ENCODE measurements at places on chromosomes 1 and 21.

DNA sequence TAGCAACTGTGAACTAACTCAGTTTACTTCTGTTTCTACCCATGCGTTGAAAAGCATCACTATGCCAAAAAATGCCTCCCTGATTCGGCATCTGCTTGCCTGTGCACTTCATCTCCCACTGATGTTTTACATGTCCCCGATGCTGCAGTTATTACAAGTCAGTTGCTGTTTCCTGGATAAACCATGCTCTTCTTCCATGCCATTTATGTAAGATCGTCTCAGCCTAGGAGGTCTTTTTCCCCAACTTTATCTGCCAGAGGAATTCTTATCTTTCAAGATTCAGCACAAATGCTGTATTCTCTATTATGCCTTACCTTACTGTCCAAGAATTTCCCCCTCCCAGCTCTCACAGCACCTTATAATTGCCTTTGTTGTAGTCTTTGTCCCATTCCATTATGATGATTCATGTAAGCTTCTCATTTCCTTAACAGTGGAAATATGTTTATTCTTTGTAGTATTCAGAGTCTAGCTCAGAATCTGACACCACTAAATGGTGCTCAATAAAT lies 30.0 kb downstream of the PRKACB start:
- peak; percentile 66 for DNase-seq

GRCh38 chr1:223261914-223262313 lies 102.1 kb downstream of the SUSD4 start:
- DNase-seq = no peak

DNA sequence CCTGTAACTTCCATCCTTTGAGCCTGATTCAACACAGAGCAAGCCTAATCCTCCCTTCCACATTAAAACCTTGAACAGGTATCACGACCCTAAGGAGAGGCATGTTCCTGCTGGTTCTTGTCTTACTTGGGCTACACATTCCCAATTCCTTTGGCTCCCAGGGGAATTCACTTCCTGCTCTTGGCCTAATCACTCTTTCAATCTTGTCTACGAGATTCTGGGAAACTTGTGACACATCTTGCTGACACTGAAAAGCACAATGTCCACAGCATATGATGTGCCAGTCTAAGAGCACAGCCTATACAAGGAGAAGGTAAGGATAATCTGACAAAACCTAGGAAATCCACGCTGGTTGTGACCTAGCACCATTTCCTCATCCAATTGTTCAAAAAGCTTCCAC lies 163.9 kb downstream of the GABPA start:
- DNase-seq = no peak

- no peak for DNase-seq
Measured at GRCh38 chr1:100882698-100883097, 11.9 kb downstream of the EXTL2 start.

GRCh38 chr1:113088972-113089371 lies 16.0 kb downstream of the LRIG2 start:
- no peak for DNase-seq

- peak; percentile 82 for DNase-seq
Measured at GRCh38 chr1:56578963-56579875, at the start of gene PLPP3. Gene PLPP3, minus strand, starts transcription at chr1:56579563. Its CDS starts 547 bp downstream, at chr1:56579016.

- peak; percentile 42 for DNase-seq
Measured at GRCh38 chr1:9397997-9398526, 105.4 kb downstream of the SPSB1 start.

DNA sequence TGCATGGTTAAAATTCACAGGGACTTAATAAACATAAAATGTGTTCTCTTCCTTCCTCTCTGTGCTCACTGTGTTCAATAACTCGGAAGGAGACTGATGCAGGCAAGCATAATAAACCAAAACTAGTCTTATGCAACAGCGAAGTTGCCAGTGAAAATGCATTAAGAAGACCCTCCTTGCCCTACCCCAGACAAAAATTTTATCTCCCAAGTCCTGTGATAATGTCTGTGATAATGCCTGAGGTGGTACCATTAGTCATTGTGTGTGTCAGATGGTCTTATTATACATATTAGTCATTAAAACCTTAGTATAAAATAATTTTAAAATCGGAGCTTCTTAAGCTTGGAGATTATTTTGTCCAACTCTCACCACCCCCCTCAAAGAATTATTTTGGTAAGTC lies 97.8 kb downstream of the NGF start:
- DNase-seq = peak; percentile 1

GRCh38 chr1:93531193-93531592 lies 83.3 kb downstream of the FNBP1L start:
- DNase-seq = no peak

- DNase-seq = no peak
Measured at GRCh38 chr1:201870397-201870796, 18.3 kb upstream of the SHISA4 start.

GRCh38 chr1:44421446-44421884 lies 16.4 kb downstream of the RNF220 start:
- no peak for DNase-seq

- DNase-seq = no peak
Measured at GRCh38 chr1:4315202-4315601, 339.2 kb upstream of the AJAP1 start.

DNA sequence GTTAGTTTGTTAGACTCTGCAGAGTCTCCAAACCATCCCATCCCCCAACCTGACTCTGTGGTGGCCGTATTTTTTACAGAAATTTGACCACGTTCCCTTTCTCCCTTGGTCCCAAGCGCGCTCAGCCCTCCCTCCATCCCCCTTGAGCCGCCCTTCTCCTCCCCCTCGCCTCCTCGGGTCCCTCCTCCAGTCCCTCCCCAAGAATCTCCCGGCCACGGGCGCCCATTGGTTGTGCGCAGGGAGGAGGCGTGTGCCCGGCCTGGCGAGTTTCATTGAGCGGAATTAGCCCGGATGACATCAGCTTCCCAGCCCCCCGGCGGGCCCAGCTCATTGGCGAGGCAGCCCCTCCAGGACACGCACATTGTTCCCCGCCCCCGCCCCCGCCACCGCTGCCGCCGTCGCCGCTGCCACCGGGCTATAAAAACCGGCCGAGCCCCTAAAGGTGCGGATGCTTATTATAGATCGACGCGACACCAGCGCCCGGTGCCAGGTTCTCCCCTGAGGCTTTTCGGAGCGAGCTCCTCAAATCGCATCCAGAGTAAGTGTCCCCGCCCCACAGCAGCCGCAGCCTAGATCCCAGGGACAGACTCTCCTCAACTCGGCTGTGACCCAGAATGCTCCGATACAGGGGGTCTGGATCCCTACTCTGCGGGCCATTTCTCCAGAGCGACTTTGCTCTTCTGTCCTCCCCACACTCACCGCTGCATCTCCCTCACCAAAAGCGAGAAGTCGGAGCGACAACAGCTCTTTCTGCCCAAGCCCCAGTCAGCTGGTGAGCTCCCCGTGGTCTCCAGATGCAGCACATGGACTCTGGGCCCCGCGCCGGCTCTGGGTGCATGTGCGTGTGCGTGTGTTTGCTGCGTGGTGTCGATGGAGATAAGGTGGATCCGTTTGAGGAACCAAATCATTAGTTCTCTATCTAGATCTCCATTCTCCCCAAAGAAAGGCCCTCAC lies at the start of gene OLIG2:
Gene OLIG2 (plus strand): TSS at position 447 of the 954 bp plus-strand sequence. CDS start 928 bp downstream, outside the sequence.
- peak; percentile 85 for DNase-seq

GRCh38 chr1:108852221-108852975 lies 4.5 kb downstream of the AKNAD1 start:
- no peak for DNase-seq

All from A172 (cell line).